Activated CD8-positive, alpha-beta T cell treated with anti-CD3 and anti-CD28 coated beads, Interleukin-2, amount 10 ng/mL, durations not matched to agents 7 days and 5 days (primary cell): ENCODE measurements at places on chromosomes 4 and X. TPM values are rescaled to one million over a fixed set of nuclear protein-coding genes. Genes with fewer than 3 reads are reported as not detected.

The AADAT gene
- not detected for total RNA-seq

The MAMLD1 gene
- 1.4 TPM for total RNA-seq

The AFF2 gene
- total RNA-seq, result 0.13 TPM

The PCDH18 gene
- total RNA-seq, result not detected
